ENCODE measurements at places on chromosomes 12 and 14.

DNA sequence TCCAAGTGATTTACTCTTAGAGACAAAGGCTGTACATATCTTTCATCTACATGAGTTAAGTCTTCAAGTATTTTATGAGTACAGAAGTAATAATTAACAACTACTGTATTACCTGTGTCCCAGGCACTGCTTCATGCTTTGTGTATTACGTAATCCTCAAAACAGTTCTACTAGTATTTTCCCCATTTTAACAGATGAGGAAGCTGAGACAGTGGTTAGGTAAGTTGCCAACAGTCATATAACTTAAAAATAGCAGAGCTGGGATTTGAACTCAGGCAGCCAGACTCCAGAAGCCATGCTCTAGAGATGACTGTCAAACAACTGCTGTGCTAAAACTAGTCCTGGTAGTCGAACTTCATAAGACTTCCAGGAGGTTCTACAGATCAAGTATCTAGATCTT, 10.7 kb downstream of the TRMT5 start:
- no peak for DNase-seq

DNA sequence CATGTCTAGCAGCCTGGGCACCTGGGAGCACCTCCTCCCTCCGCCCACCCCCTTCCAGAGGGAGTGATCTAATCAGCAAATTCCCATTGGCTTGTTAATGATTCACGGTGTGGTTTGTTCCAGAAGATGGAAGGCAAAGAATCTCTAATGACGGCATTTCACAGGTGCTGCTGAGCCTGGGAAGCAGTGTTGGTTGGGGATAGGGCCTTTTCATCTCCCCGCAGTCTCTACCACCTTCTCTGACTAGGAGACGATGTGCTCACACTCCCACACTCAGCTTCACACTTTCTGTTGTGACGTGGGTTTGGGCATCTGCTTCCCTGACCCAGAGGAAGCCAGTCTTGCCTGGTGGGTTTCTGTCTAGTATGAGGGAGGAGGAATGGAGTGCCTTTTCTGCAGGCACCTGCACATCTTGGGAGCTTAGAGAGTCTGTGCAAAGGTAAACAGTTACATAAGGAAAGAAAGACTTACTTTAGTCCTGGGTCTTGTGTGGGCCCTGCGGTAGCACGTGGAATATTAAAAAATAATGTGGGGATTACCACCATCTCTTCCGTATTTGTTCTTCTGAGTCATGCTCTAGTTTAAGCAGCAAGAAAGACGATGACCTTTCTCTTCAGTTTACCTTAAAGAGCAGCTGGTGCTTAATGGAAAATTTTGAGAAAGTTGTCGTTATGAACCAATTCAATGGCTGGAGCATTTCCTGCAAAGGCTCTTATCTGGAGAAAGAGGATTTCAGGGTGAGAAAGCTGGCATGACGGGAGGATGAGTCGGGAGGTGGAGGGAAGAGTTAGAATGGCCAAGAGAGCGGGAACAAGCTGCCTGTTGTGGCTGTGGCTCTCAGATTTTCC, 70.6 kb upstream of the ARHGAP5 start:
- no peak for DNase-seq

- no peak for DNase-seq
Measured at GRCh38 chr12:132494294-132495164, 4.6 kb downstream of the FBRSL1 start.

- DNase-seq, result peak; percentile 81
Measured at GRCh38 chr12:15256761-15257160, 35.5 kb upstream of the RERG start.

DNA sequence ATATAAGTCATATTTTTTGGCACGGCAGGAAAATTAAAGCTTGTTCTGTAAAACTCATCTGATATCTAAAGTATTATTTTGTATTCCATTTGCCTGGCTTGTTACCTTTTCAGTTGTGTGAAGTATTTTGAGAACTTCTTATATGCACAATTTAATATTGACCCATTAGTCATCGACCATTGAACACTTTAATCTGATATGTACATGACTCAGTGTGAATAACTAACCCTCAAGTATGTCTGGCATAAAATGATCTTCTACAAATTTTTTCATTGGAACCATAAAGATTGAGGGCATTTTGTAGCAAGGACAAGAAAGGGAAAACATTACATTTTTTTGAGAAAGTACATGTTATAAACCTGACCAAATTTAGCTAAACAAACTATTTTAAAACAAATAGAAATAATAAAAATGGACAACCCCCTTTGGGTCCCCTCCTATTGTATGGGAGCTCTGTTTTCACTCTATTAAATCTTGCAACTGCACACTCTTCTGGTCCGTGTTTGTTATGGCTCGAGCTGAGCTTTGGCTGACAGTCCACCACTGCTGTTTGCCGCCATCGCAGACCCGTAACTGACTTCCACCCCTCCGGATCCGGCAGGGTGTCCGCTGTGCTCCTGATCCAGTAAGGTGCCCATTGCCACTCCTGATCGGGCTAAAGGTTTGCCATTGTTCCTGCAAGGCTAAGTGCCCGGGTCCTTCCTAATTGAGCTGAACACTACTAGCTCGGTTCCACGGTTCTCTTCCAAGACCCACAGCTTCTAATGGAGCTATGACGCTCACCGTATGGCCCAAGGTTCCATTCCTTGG, 118.8 kb downstream of the SLC6A15 start:
- peak; percentile 26 for DNase-seq

DNA sequence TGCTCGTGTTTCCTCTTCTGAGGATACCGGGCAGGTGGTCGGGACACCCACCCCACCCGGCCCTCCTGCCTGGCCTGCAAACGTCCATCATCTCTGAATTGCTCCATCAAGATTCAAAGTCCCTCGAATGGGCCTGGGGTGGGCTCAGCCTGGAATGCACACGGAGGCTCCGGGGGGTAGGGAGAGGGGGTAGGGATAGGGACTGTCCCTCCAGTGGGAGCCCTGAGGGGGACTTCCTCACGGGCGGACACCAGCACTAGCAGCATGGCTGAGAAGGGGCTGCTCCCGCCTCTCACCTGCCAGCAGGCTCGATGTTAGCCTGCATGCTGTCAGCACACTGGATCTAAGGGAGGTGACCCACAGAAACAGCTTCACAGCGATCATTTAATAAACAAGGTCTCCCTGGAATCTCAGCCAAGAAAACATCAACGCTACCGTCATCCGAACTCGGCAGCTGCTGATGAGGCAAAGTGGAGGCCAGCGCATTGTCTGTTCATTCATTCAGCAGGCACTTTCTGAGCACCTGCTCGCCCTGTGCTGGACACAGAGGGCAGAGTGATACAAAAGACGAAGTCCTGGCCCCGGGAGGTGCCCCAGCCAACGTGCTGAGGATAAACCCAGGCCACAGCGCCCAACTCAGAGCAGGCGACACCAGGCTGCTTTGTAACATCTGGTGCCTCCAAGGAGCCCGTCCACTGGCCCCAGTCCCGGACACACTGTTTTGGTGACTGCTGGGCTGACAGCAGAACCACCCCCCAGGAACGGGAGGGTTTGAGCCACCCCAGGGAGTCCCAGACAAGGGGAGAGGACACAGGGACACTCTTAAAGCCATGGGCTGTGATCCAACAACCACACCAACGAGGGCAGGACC, 6.3 kb downstream of the TMEM179 start:
- no peak for DNase-seq

DNA sequence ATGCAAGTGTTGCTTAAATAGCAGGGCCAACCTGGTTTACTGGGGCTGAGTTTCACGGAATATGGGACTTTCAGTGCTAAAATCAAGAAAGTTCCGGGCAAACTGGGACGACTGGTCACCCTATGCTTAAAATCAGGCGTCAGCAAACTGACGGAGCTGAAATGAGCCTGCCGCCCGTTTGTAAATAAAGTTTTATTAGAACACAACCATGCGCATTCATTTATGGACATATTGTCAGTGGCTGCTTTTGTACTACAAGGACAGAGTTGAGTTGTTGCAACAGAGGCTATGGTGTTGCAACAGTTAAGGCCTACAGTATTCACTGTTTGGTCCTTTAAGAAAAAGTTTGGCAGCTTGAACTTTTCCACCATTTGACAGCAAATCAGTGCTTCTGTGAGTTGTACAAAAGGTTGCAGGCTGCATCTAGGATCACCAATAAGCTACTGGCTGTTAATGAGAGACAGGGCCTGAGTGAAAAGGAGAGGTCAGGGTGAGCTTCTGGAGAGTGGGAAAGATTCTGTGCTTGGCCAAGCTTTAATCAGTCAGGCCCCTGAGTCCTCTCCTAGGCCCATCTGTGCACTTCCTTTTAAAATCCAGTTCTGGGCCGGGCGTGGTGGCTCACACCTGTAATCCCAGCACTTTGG, 13.3 kb downstream of the SELPLG start:
- DNase-seq, result peak; percentile 75

- DNase-seq, result peak; percentile 69
Measured at GRCh38 chr14:31261859-31262731, 54.5 kb upstream of the HECTD1 start.

DNA sequence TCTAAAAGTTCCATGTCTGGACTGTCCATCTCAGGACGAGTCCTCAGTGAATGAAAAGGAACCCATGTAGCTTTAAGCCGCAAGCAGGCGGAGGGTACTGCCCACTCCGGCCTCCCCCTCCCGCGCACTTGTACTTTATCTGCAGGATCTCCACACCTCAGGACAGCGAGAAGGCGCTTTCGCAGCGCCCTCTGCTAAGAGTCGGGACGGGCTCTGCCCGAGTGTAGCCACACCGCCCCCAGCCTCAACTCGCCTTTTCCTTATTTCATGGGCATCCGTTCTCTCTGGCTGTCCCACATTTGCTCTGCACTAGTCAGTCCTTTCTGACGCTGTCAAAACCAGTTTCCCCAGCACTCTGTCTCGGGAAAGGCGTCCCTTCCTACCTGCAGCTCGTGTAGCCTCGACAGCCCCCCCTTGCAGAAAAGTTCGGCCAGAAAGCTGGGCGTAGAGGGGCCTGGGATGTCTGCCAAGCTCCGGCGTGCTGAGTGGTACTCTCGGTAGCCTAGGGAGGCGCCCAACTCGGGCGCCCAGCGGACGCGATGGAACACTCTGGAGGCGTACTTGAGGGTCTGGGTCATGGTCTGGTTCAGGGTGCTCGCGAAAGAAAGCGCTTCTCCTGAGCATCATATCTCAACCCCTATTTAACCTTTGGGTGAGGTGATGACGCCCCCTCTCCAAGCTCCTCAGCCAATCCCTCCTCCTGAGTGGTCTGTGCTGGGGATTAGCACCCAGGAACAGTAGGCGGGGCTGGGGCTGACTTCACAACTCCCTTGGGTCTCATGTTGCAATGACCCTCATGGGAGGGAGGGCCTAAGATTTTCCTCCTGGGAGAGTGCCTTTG, at the start of gene CYP27B1:
TSS of gene CYP27B1 (minus strand) at position 615 of the 841 bp plus-strand sequence. CDS start at position 578, 37 bp downstream.
- DNase-seq, result peak; percentile 39

- peak; percentile 81 for DNase-seq
Measured at GRCh38 chr12:45989721-45990467, 480 bp downstream of the SCAF11 start.

DNA sequence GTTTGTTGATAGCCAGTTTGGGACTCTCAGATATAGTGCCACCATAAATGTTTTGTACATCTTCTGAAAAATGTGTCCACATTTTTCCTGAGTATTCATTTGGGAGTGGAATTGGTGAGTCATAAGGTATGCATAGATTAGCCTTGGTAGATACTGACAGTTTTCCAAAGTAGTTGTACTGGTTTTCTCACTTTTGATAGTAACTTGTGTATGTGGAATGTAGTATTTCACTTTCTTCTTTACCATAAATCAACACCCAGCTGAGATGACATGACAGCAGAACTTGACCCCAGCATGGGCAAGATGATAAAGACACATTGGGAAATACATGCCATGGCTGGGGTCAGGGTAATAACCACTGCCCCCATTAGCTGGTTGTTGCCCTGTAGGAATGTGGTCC, 5.4 kb downstream of the FBXW8 start:
- DNase-seq, result peak; percentile 41

DNA sequence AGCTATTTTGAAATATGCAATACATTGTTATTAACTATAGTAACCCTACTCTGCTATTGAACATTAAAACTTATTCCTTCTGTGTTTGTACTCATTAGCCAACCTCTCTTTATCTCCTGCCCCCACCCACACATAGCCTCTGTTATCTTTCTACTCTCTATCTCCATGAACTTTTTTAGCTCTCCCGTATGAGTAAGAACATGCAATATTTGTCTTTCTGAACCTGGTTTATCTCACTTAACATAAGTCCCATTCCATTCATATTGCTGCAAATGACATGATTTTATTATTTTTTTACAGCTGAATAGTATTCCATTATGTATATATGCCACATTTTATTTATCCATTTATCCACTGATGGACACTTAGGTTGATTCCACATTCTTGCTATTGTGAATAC, 79.0 kb upstream of the AMIGO2 start:
- DNase-seq, result no peak

- peak; percentile 98 for DNase-seq
Measured at GRCh38 chr14:54652188-54652587, 85.3 kb downstream of the SAMD4A start.

DNA sequence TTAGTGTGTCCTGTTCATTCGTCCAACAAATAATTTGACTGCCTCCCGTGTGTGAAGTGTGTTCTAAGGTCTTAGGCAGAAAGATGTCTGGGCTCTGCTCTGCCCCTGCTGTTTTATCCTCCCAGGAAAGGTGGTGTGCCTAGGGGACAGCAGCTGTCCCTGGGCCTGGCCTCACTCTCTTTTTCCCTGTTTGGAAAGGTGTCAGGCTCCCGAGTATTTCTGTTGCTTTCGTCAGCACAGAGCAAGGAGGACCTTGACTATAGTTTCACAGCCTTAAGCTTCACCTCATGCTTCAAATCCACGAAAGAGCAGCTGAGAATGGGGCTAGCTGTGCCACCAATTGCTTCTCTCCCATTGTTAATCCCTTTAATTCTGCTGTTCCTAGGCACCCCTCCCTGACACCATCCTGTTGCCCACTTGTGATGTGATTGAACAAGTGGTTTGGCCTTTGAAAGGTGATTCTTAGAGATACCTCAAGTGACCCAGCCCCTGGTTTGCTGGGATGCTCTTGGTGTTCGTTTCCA, 54.2 kb downstream of the TGFB3 start:
- DNase-seq, result no peak

GRCh38 chr12:57151741-57152630, 4.6 kb upstream of the LRP1-AS start:
- DNase-seq, result peak; percentile 89

DNA sequence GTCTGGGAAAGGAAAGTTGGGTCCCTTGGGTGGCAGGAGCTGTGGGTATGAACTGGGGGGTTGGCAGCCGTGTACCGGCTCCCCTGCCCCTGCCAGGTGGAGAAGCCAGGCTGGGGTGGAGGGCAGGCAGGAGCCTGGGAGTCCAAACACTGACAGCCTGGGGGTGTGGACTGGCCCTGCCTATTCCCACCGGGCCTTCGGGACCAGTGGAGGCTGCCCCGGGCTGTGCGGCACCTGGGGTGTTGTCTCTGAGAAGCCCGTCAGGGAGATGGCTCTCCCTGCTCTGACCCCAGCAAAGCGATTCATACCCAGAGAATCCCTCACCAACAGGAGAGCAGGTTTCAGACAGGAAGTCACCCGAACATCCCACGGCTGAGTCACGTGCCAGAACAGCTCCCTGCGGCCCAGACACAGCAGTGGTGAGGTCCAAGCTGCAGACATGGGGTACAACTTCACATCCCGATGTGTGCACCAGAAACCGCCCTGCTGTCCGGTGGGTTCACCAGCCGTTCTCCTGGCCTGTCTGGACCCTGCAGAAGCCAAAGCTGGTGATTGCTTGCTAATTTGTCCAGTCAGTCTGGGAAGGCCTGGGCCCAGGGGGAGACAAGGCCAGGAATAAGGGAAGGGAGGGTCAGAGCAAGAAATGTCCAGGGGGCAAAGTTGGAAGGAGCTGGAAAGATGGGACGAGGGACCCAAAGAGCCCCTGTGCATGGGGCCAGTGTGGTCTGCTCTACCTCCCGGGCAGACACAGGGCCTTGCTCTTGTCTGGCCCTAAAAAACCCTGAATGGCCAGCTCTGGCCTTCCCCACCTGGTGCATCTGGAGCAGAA, 2.1 kb upstream of the GPR132 start:
- peak; percentile 9 for DNase-seq
